ENCODE measurements at places on chromosomes 3 and 15.

DNA sequence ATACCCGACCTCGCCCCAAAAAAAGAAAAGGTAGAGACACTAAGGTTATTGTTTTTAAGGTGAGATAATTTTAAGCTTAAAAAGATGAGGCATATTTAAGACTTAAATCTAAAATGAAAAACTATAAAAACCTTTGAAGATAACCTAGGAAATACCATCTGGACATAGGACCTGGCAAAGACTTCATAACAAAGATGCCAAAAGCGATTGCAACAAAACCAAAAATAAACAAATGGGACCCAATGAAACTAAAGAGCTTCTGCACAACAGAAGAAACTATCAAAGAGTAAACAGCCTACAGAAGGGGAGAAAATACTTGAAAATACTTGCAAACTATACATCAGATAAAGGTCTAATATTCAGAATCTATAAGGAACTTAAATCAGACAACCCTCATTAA is 80.9 kb downstream of the TMCC1 start:
- no peak for DNase-seq

DNA sequence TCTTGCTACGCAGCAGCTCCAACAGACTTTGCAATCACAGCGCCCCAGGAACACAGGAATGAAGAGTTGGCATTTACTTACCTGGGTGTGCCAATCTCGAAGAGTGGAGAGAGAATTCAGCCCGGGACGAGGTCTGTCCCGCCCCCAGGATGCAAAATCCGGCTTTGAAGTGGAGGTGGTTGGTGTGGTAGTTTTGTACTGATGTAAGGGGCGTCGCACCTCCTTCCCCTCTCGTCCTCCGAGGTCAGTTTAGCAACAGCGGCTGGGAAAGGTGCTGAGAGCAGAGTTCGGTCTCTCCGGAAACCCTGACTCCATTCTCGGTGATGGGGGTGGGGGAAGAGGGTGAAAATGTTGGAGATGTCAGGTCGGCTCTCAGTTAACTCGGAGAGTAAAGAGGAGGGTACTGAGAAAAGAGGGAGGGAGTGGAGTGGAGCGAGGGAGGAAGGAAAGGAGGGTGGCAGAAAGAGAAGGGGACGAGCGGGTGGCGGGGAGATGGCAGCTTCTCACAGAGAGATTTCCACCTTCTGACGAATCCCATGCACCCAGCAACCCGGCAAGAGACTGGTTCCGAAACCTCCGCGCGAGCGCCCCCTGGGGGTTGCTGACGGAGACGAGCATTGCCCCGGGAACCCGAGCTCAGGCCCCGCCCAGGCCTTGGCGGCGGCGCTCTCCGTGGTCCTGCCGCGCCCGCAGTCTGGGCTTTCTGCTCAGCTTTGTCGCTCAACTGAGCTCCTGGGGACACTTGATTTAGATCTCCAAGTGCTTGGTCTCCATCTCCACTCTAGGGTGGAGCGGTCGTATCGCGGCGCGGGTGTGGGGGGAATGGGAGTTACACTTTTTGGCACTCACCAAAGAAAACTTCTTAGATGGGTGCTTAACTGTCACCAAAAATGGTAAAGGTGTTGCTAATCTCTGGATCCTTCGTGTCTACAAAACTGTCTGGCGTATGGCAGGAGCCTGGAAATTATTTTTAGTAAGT is at the start of gene CPNE4:
Gene CPNE4, minus strand, starts transcription at position 529 of the 979 bp plus-strand sequence.
- peak; percentile 14 for DNase-seq

GRCh38 chr15:90819850-90820249 is 48.5 kb upstream of the FURIN start:
- no peak for DNase-seq

DNA sequence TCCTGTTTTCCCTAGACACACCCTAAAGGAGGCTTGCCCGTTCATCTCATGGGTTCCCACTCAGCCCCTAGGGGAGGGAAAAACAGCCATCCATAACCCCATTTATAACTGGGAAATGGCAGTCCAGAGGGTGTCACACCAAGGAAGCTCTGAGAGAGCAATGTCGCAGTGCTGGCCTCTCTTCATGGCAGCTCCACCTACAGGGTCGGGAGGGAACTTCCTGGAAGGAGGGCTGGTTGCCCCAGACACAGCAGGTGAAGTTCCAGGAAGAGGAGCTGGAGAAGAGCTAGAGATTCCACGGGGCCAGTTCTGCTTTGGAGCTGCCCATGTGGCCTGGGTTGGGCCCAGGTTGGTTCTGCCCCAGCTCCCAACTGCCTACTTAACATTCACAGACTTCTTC is 22.3 kb upstream of the LINGO1 start:
- DNase-seq = no peak

- DNase-seq = no peak
Observed at GRCh38 chr3:157204431-157204830, 44.5 kb upstream of the CCNL1 start.

GRCh38 chr3:172622916-172623700 is 87.8 kb downstream of the NCEH1 start:
- peak; percentile 51 for DNase-seq

Data from tibial nerve (tissue), 4 donors.